ENCODE measurements at places on chromosomes 16 and 17.

GRCh38 chr17:31394544-31394943, 3.1 kb downstream of the RAB11FIP4 start:
- no peak for DNase-seq

DNA sequence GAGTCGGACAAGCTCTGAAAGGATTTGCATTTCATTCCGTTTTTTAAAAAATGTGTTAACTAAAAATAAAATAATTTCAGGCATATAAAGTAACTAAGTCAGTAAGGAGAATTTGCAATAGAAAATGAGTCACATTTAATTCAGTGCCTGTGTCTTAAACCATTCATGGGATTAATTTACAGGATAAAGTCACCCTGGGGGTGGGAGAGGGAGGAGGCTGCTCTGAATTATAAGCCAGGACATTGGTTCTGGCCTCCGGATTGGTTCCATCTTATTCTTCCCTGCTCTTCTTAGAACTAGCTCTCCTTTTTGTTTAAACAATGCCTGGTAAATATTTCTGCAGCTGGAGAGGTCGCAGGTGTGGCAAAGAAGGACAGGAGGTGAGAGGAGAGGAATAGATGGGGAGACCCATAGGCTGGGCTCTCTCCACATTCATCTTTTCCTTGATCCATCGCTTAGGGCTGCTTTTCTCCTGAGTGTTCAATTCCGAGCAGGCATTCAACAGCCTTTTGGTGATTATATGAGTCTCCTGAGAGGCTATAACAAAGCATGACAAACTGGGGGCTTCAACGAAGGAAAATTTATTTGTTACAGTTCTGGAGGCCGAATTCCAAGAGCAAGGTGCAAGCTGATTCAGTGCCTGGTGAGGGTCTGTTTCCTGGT, 319.2 kb downstream of the PHKB start:
- DNase-seq, result no peak

DNA sequence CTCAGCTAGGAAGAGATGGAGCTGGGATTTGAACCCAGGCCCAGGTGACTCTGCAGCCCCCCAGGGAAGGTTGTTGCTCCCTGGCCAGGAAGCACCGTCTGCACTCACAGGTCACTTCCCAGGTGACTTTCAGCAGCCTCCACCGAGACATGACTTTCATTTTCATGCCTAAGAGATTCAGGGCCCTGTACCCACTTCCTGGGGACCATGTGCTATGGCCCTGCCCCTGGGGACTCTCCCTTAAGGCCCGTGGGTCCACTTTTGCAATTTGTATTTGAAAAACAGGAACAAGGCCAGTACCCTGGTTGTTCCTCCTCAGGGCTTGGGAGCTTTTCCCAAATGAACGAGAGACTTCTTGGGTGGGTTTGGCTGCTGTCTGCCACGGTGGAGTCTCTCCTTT, 191.0 kb downstream of the IRF8 start:
- DNase-seq, result no peak

DNA sequence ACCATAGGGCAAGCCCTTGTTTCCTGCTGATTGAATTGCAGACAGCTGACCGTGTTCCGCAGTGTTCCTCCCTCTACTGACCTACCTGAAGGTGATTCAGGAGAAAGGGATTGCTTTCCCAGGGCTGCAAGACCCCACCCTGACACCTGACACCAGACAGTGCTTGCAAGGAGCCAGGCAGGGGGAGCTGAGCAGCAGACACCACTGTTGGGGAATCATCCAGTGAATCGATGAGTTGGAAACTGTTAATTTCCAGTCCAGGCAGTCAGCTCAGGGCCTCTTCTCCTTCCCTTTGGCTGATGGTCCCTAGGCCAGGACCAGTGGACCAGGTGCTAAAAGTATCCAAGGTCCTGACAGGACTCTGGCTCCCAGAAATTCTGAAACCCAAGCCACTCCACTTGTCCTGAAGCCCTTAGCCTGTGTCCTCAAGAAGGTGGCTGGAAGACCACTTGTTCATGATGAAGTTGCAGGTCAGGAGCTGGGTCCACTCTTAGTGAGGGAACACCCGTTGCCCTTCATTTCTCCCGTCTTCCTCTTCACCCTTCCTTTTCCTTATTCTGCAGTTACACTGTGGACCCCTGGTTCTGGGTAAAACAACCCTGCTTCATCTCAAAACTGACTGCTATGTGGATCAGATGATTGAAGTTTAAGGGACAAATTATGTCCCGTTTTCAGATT, 9.5 kb upstream of the UNK start:
- no peak for DNase-seq

GRCh38 chr16:6081320-6081976, 983.9 kb upstream of the EEF2KMT start:
- DNase-seq, result no peak

DNA sequence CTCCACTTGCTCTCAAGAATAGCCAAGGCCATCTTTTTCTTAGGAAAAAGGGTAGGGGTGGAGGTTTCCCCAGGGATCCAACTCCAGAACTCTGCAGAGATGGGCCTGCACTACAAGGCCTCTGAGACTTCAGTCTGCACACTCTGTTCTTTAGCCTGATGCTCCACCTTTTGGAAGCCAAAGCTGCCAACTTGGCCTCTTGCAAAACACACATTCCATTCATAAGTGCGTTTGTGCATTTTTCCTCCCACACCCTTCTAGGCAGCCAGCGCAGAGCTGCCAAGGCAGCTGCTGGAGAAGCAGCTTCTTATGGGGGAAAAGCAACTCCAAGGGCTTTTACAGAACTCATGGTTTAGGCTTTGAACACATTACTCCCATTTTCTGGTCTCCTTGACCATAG, 45.3 kb downstream of the REXO5 start:
- no peak for DNase-seq

DNA sequence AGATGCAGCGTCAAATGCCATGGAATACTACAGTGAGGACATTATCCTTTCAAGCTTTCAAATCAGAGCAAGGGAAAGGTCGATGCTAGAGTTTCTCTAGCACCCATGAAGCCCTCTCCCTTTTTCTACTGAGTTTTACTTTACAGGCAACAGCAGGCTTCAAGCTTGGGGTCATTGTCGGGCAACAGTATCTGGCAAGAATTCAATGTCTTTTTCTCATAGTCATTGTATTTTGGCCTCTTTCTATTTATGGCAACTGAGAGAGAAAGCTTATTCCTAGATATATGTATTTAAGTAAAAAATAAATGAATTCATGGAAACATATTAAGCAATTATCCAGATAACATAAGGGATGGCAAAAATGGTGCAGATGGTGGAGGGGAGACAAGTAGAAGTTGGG, 364 bp upstream of the CETP start:
- DNase-seq, result no peak

- DNase-seq, result peak; percentile 54
Measured at GRCh38 chr17:63930951-63931575, 1.1 kb downstream of the CD79B start.

- DNase-seq, result no peak
Measured at GRCh38 chr16:4800290-4801041, 2.0 kb downstream of the ROGDI start.

DNA sequence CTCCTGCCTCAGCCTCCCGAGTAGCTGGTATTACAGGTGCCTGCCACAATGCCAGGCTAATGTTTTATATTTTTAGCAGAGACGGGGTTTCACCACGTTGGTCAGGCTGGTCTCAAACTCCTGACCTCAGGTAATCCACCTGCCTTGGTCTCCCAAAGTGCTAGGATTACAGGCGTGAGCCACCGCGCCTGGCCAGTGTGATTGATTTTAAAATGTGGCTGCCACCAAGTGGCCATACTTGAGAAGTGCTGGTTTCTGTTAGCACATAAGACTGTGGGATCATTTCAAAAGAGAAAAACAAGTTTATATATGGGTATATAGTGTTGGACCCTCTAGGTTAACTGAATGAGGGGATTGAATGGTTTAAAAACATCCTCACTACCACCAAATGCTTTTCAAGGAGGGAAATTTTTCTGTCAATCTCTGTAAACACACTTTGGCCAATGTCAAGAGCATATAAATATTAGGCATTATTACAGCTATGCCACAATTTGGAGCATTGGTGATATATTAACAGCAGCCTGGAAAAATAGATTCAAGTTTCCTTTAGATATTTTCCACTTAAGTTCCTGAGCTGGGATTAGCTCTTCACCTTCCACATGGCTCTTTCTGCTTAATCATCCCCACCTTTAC, 13.5 kb upstream of the DHRS13 start:
- DNase-seq, result peak; percentile 38

- DNase-seq, result no peak
Measured at GRCh38 chr16:25264597-25264996, 7.0 kb upstream of the ZKSCAN2 start.
